Memory B cell (primary cell): ENCODE measurements at places on chromosomes 2 and 18.
A peak's percentile ranks its signal among the peaks of the same experiment; 100 is the strongest.

GRCh38 chr2:118185210-118186109, 97.2 kb downstream of the INSIG2 start:
- peak; percentile 24 for DNase-seq
- H3K4me3 ChIP-seq = peak overlapping the region; percentile 98
- H3K27ac ChIP-seq = peak overlapping the region; percentile 92
- peaks cover 15% of the 10 kb centered on the region for H3K4me1 ChIP-seq
- H3K36me3 ChIP-seq = no peaks in the 10 kb centered on the region

- peaks cover 3% of the 10 kb centered on the region for H3K4me1 ChIP-seq
- H3K27me3 ChIP-seq = peaks cover 9% of the 10 kb centered on the region
- H3K4me3 ChIP-seq = no peak overlapping the region
These were observed 103.7 kb upstream of the THOC1 start for GRCh38 chr18:371609-371982.

GRCh38 chr2:219159771-219160185, 837 bp downstream of the NHEJ1 start:
- peak overlapping the region; percentile 94 for H3K4me3 ChIP-seq
- peaks cover 19% of the 10 kb centered on the region for H3K4me1 ChIP-seq
- peaks cover 15% of the 10 kb centered on the region for H3K36me3 ChIP-seq
- H3K27me3 ChIP-seq = no peaks in the 10 kb centered on the region
- no peak for DNase-seq

DNA sequence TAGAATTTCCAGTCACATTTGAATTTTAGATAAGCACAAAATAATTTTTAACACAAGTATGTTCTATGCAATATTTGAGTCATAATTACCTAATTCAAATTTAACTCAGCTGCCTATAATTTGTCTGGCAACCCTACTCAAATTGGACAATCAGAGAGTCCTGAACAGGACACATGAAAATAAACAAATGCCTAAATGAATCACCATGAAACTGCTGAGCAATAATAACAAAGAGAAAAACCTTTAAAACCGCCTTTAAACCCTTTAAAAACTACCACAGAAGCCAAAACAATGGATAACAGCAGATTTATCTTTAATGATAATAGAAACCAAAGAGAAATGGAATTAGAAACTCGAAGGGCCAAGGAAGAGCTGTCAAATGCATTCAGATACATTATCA, 39.5 kb downstream of the ARL4C start:
- no peak overlapping the region for H3K4me3 ChIP-seq
- H3K36me3 ChIP-seq = no peaks in the 10 kb centered on the region
- no peak overlapping the region for H3K27ac ChIP-seq
- DNase-seq = no peak
- no peaks in the 10 kb centered on the region for H3K27me3 ChIP-seq

- no peaks in the 10 kb centered on the region for H3K36me3 ChIP-seq
- no peak overlapping the region for H3K4me3 ChIP-seq
- H3K27me3 ChIP-seq = no peaks in the 10 kb centered on the region
These were observed 51.1 kb downstream of the PAPOLG start for GRCh38 chr2:60806988-60807681.

GRCh38 chr2:170222298-170222697, 44.4 kb downstream of the MYO3B start:
- H3K27ac ChIP-seq = no peak overlapping the region
- DNase-seq = no peak
- no peak overlapping the region for H3K4me3 ChIP-seq

DNA sequence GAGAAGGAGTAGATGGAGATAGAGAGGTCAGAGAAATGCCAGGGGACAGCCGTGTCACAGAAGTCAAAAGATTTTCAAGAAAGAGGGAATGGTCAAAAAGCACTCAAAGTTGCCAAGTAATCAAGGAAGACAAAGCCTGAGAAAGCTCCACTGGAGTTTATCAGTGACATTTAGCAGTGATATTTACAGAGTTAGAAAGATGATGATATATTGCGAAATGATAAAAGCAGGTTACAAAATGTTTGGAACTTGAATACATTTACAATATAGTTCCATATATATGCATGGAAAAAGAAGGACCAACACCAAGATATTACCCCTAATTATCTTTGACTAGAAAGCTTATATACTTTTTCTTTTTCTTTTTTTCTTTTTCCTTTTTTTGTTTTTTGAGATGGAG, 20.4 kb downstream of the ZNF2 start:
- no peak for DNase-seq
- H3K4me3 ChIP-seq = no peak overlapping the region

DNA sequence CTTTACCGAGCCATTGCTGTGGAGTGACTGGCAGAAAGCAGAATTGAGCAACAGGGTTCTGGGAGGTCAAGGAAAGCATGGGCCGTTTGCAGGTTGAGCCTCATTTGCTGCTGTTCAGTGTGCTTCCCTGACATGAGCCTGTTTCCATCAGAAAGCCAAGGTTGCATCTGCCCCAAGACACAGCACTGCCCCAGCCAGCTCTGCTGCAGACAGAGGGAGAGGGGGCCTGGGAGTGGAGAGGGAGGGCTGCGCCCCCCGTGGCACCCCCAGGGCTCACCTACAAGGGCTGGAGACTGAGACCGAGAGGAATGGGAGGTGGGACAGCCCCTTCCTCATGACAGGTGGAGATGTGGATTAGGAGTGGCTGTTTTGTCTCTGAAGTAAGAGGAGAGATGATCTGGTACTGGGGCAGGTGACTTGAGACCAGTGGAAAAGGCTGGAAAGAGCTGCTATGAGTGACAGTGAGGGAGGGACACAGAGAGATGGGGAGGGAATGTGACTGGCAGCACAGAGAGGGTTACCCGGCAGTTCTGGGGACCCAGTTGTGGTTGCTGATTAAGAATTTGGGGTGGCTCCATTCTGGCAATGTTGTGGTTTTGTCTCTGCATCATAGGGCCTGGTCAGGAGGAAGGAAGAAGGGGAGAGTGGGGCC, 218.0 kb downstream of the DYSF start:
- no peak overlapping the region for H3K27ac ChIP-seq
- H3K36me3 ChIP-seq = no peaks in the 10 kb centered on the region
- no peak overlapping the region for H3K4me3 ChIP-seq
- DNase-seq = no peak
- H3K27me3 ChIP-seq = peaks cover 15% of the 10 kb centered on the region

DNA sequence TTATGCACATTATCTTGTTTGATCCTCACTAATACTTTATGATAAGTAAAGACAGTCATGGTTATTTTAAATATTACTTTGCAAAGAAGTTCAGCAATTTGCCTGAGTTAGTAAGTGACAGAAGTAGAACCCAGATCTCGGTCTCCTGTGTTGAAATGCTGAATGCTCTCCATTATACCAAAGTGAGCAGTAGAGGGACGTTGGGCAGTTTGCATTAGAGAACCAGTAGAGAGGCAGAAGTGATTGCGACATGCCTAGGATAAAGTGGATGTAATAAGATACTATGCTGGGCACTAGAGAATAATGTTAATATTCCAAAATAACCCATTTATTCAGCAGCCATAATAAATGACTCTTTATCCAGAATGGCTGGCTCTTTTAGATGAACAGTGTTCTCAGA, 201.0 kb downstream of the PMAIP1 start:
- peaks cover 10% of the 10 kb centered on the region for H3K27me3 ChIP-seq
- H3K36me3 ChIP-seq = no peaks in the 10 kb centered on the region
- no peak overlapping the region for H3K4me3 ChIP-seq

GRCh38 chr2:132267105-132267497, 105.3 kb upstream of the ANKRD30BL start:
- H3K36me3 ChIP-seq = no peaks in the 10 kb centered on the region
- no peaks in the 10 kb centered on the region for H3K27me3 ChIP-seq
- no peak overlapping the region for H3K4me3 ChIP-seq
- H3K4me1 ChIP-seq = no peaks in the 10 kb centered on the region
- DNase-seq = no peak

DNA sequence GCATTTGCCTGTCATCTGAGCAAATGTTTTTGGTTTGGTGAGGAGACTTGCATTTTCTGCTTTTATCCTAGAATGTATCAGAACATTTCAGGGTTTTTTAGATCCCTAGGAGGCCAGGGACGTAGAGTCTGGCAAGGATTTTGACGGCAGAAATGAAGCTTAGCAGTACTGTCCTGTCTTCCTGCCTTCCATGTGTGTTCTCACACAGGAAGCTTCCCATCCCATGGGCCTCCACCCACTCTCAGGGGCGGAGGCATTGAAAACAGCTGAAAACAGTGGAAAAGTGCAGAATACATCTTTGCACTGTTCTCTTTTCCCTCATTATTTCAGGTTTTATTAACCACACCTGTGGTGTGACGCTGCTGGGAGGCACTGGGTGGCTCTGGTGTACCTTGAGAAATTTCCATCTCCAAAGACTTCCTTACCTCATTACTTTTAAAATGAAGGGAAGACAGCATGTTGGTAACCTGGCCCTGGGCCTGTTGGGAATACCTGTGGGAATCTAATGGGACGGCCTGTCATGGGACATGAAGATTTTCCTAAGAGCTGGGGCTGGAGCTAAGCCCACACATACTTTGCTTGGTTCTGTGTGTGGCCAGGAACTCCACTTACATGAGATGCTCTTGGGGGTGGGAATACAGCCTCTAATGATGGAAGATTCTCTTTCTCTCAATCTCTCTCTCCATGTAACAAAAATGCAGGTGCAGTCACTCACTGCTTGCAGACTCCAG, 20.5 kb downstream of the PCARE start:
- no peaks in the 10 kb centered on the region for H3K4me1 ChIP-seq
- peaks cover 3% of the 10 kb centered on the region for H3K27me3 ChIP-seq
- no peak for DNase-seq
- no peaks in the 10 kb centered on the region for H3K36me3 ChIP-seq

- H3K36me3 ChIP-seq = no peaks in the 10 kb centered on the region
- no peak for DNase-seq
- H3K4me3 ChIP-seq = no peak overlapping the region
- H3K27ac ChIP-seq = no peak overlapping the region
- no peaks in the 10 kb centered on the region for H3K27me3 ChIP-seq
These were observed 211.0 kb downstream of the MCFD2 start for GRCh38 chr2:46704593-46704992.

DNA sequence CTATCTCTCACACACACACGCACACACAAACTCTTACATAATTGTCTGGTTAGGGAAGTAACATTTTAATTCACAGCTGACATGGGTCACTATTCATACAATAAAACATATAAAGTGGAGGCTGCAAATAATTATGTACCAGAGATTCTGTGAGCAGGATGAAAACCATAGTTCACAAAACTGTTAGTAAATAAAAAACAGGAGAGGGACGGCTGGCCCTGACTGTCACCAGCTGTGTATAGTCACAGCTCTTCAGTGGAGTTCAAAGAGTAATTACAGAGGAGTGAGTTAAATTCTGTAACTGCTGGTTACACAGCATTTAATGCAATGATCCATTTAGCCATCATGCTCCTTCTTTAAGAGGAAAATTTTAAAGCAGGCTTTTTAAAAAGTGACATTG, 76.9 kb downstream of the NRXN1 start:
- H3K4me3 ChIP-seq = no peak overlapping the region
- no peak for DNase-seq
- H3K36me3 ChIP-seq = no peaks in the 10 kb centered on the region
- no peaks in the 10 kb centered on the region for H3K27me3 ChIP-seq
- no peaks in the 10 kb centered on the region for H3K4me1 ChIP-seq
- H3K27ac ChIP-seq = no peak overlapping the region

GRCh38 chr2:66580166-66581049, 145.5 kb downstream of the MEIS1 start:
- no peaks in the 10 kb centered on the region for H3K36me3 ChIP-seq
- H3K27ac ChIP-seq = no peak overlapping the region
- no peak overlapping the region for H3K4me3 ChIP-seq
- H3K4me1 ChIP-seq = peaks cover 4% of the 10 kb centered on the region

DNA sequence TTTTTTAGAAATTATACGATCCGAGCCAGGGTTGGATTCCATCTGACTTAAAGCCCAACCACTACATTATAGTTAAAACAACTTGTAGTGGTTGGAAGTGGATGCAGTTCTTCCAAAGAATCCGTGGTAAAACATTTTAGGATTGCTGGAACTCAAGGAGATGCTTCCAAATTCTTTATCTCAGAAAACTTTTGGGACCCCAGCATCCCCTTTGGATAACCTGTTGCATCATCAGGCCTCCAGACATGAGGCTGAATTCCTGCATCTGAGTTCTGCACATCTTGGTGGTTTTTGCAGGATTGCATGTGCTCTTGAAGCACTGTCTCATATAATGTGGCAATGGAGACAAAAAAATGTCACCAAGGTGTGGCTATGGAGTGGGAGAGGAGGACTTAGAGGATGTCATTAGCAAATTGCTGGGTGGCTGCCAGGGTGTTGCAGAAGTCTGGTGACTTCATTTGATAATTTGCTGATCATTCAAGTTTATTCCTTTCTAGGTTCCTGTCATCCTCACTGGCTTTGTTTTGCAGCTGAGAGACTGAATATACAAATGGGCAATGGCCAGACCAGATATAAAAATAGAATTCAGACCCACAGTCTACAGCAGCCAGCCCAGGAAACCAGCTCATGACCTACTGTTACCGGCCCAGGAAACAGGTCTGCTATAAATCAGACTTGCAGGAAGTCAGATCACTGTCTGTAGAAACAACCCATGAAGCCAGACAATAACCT, 207.7 kb downstream of the BCL2 start:
- DNase-seq = no peak
- peaks cover 14% of the 10 kb centered on the region for H3K4me1 ChIP-seq
- H3K4me3 ChIP-seq = no peak overlapping the region
- no peak overlapping the region for H3K27ac ChIP-seq
- peaks cover 1% of the 10 kb centered on the region for H3K36me3 ChIP-seq

DNA sequence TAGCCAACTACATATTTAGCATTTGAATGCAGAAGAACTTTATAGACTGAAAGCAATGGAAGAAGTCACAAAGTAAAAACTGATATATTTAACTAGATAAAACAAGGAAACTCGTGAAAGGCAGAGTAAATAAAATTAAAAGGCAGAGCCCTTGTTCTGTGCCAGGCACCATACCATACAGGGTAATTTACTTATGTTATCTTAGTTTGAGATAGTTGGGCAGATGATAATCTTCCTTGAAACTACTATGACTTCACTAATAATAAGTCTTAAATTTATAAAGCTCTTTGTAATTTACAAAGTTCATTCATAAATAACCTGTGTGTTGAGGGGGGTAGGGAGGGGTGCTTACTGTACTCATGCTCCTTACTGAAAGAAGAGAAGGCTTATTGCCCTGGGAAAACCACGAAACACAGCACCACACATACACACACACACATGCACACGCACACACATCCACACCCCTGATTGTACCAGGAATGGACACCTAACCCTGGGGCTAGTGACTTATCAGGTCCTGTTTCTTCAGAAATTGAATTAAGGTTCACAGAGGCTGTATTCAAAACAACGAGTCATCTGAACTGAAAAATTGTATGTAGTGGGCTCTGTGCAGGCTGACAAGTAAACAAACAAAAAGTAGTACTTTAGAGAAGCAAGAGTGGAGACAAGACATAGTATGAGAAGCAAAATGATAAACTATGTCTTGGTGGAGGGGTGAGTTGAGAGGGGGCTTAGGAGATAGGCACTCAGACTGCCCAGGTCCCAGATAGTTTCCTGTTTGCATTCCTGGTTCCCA, 38.1 kb downstream of the AGFG1 start:
- H3K36me3 ChIP-seq = no peaks in the 10 kb centered on the region
- no peak for DNase-seq
- H3K27me3 ChIP-seq = no peaks in the 10 kb centered on the region
- peaks cover 47% of the 10 kb centered on the region for H3K4me1 ChIP-seq

GRCh38 chr2:168456521-168457189, 583 bp downstream of the CERS6 start:
- H3K36me3 ChIP-seq = no peaks in the 10 kb centered on the region
- H3K4me1 ChIP-seq = peaks cover 4% of the 10 kb centered on the region
- H3K27me3 ChIP-seq = peaks cover 2% of the 10 kb centered on the region
- H3K4me3 ChIP-seq = peak overlapping the region; percentile 79
- no peak overlapping the region for H3K27ac ChIP-seq
